ENCODE measurements at places on chromosomes 7 and 10. TPM values are rescaled to one million over a fixed set of nuclear protein-coding genes. Genes with fewer than 3 reads are reported as not detected.

The ACADSB gene
- total RNA-seq: 7.1 TPM

The NODAL gene
- not detected for total RNA-seq

The EBLN1 gene
- total RNA-seq: not detected

The FRMD4A gene
- 12.9 TPM for total RNA-seq

The DHTKD1 gene
- total RNA-seq: 26.9 TPM

The CHRM2 gene
- 3.0 TPM for total RNA-seq

The VSTM2A gene
- not detected for total RNA-seq

The HHEX gene
- 2.8 TPM for total RNA-seq

The MSMB gene
- not detected for total RNA-seq

The GIMAP4 gene
- total RNA-seq: not detected

The HGF gene
- total RNA-seq: 59.0 TPM

The NRG3 gene
- total RNA-seq: not detected

The NAT16 gene
- not detected for total RNA-seq

The WEE2 gene
- total RNA-seq: not detected

The ZNF239 gene
- 4.3 TPM for total RNA-seq

The SDK1 gene
- total RNA-seq: 1.4 TPM

The GCK gene
- 3.2 TPM for total RNA-seq

All from bronchial smooth muscle cell (primary cell).